ENCODE measurements at places on chromosomes 2 and 18.

DNA sequence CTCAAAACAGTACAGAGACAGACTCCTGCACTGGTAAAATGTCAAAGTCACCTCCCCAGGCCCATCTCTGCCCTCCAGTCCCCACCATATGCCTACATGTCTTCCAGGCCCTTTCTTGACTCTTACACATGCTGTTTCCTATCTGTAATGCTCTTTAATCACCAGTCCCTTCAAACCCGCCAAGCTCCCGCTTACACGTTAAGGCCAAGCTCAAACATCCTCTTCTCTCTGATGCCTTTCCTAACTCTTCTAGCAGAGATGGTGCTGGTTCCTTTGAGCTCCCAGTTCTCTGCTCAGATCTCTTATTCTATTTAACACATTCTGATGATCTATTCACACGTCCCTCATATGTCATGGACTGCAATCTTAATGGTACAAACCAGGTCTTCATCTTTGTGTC is 5.0 kb downstream of the EVA1A start:
- no peak for DNase-seq

DNA sequence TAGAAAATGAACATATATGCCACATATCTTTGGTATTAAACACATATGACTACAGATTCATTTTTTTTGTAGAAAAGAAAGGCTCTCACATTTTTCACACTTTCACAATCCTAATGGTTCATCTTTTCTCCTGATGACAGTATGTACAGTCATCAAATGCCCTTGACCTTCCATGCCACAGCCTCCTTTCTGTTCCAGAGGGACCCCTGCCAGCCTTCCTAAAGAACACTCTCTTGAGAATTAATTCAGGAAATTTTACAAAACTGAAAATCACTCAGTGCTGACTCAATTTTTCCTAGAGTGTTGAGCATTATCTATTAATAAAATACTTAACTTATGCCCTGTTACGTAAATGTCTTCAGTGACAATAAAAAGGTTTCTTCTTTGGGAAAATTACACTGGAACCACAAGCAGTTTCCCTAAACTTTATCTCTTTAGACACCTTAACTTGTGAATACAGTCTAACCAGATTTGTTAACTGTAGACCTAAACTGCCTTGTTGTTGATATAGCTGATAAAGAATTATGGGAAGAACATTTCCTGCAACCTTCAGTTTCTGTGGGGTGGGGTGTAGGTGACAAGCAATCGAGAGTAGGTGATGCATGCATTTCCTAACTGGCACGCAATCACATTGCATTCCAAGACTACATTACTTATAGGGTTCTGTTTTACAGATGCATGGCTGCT is 15.3 kb upstream of the ACOXL start:
- DNase-seq: no peak

- DNase-seq: no peak
Observed at GRCh38 chr2:141791521-141791920, 339.3 kb downstream of the LRP1B start.

DNA sequence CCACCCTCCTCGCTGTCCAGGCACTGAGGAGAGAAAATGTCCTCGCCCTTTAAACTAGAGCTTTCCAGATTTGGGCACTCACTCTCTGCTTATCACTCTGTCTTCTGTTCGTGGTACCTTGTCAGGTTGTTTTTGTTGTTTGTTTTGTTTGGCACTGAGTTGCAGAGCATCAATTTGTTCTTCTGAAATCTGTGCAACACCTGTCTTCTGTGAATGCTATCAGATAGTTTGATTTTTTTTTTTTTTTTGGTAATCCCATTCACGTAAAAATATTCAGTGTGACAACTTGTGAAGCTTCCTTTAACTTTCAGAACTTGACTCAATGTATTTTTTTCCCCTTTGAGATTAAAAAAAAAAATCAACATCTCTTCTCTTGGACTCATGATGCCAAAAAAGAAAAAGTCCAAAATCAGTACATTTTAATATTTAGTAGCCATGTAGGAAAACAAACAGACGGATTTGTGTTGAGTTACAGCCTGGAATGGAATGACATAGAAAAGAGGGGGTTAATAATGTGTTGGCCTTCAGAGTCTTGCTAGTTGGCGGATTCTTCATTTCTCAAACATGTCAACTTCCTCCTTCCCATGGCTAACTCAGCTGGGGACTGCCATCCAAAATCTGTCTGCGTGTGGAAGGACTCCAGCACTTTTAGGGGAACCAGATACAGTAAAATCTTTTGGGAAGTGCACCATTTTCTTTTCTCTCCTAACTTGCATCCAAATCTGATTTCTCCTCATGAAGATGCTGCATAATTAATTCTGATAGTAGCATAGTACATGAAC is 1.6 kb downstream of the TMEM178A start:
- DNase-seq: no peak

DNA sequence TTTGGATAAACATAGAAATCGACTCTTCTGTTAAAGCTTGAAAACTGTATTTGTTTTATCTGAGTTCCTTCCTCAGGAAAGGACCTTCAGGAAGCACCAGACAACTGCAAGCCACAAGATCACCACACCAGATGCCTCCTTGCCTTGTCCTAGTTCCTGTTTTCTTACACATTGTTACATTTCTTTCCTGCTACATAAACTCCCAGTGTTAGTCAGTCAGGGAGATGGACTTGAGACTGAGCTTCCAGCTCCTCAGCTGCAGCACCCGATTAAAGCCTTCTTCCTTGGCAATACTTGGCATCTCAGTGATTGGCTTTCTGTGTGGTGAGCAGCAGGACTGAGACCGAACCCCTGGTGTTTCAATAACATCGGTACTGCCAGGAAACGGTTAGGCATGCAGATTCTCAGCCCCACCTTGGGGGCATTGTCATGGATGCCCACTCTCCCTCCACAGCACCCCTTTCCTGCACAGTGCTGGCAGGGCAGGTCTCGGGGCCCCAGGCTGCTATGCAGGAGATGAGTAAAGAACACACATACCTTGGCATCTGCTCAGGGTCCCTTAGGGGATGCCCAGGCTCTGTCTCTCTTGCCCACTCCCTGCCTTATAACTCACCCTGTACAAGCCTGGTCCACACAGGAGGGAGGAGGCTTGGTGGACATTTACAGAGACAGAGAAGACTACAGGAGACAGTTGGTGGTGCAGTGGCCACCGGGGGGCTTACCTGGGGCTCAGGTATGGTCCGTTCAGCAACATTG is 32.6 kb downstream of the ANKMY1 start:
- no peak for DNase-seq

- no peak for DNase-seq
Observed at GRCh38 chr2:213429516-213429915, 145.3 kb downstream of the SPAG16 start.

DNA sequence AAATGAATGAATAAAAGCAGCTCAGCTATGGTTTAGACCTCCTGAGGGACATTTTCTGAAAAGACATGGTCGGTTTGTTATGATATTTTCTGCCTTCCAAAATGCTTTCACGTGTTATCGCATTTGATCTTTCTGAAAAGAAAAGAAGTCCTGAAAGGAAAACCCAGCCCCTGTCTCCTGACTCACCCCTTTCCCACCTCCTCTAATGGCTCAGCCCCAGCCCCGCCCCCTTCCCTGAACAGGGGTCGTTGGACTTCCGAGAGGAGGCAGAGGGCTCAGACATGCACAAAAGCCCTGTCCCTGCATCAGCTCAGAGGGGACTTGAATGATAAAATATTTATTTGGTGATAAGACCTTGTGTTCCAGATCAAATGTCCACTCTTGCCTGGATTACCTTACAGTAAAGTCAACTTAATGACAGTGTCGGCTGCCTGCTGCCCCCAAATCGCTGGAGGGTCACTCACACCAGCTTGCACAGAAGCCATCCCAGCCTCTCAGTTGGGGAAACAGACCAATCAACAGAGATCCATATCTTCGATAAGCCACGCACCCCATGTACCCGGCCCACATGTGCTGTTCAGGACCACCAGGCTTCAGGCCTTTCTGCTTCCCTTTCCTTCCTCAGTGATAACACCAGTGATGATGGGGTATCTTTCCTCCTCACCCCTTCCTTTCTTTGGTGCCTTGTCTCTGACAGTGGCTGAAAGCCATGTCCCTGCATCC is 69.6 kb downstream of the CLHC1 start:
- no peak for DNase-seq

DNA sequence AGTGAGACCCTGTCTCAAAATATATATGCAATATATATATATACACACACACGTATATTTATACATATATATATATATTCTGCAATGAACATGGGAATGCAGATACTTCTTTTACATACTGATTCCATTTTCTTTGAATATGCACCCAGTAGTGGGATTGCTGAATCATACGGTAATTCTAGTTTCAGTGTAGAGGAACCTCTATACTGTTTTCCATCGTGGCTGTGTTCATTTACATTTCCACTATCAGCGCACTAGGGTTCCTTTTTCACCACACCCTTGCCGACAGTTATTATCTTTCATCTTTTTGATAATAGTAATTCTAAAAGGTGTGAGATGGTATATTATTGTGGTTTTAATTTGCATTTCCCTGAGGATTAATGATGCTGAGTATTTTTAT is 52.3 kb upstream of the SLC39A10 start:
- no peak for DNase-seq

GRCh38 chr18:67218556-67218955 is 298.0 kb downstream of the DSEL start:
- DNase-seq: no peak

DNA sequence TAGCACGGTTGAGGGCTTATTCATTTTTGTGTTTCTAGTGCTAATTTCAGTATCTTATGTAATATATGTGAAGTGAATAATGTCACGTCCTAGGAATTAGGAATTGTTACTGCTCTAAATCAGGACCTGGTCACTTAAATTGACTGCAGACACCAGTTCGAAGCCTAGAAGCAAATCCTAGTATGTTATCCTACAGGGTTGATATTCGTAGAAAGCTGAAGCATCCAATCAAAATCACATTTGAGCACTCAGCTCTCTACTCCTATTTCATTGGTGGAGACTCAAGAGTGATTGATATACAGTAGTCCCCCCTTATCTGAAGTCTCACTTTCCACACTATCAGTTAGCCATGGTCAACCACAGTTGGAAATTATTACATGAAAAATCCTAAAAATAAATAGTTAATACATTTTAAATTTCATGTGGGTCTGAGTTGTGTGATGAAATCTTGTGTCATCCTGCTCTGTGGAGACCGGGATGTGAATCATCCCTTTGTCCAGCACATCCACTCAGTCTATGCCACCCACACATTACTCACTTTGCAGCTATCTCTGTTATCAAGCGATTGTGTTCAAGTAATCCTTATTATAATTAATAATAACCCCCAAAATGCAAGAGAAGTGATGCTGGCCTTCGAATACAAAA is 35.2 kb upstream of the SCN9A start:
- no peak for DNase-seq

DNA sequence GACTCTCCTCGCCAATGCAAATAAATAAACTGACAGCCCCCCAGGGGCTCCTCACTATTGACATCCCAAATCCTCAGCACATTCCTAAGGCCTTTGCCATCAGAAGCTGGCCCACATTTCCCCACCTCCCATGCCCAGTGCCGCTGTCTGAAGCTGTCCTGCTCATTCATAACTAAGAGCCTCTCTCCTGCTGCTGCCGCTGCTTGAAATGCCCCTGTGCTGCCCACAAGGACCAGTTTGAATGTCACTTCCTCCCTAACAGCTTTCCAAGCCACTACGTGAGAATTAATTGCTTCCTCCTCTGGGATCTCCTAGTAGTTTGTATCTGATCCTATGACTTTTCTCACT is 151.6 kb upstream of the CAPN13 start:
- DNase-seq: no peak

- DNase-seq: no peak
Observed at GRCh38 chr18:22339913-22340312, 77.8 kb downstream of the CTAGE1 start.

GRCh38 chr18:52829876-52830405 is 489.9 kb downstream of the DCC start:
- DNase-seq: no peak

GRCh38 chr2:5077479-5078089 is 614.6 kb upstream of the SOX11 start:
- no peak for DNase-seq

GRCh38 chr2:231930593-231931281 is 4.5 kb upstream of the NPPC start:
- DNase-seq: peak; percentile 37

DNA sequence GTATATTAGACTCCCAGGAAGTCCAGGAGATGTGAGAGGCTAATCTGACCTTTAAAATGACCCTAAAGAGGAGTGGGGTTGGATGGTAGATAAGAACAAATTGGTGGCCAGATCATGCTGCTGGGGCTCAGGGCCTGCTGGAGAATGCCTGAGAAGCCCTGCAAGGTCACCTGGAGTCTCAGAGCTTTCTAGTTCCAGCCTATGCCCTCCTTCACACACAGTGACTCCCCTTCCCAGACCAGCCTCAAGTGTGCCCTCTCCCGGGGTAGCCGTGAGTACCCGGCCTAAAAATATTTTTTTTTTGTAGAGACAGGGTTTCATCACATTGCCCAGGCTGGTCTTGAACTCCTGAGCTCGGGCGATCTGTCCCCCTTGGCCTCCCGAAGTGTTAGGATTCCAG is 44.2 kb upstream of the FZD5 start:
- DNase-seq: no peak

DNA sequence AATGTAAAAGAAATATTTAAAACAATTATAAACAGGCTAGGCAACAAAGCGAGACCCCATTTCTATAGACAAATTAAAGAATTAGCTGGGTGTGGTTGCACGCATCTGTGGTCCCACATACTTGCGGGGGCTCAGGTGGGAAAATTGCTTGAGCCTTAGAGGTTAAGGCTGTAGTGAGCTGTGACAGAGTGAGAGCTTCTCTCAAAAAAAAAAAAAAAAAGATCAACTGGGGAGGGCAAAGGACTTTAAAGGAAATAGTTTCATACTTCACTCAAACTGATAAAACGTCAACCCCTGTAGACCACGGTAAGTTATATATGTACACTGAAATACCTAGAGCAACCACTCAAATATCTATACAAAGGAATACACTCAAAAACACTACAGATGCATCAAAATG is 37.5 kb downstream of the MGAT4A start:
- DNase-seq: no peak

- DNase-seq: no peak
Observed at GRCh38 chr2:179837408-179837807, 24.0 kb downstream of the ZNF385B start.

DNA sequence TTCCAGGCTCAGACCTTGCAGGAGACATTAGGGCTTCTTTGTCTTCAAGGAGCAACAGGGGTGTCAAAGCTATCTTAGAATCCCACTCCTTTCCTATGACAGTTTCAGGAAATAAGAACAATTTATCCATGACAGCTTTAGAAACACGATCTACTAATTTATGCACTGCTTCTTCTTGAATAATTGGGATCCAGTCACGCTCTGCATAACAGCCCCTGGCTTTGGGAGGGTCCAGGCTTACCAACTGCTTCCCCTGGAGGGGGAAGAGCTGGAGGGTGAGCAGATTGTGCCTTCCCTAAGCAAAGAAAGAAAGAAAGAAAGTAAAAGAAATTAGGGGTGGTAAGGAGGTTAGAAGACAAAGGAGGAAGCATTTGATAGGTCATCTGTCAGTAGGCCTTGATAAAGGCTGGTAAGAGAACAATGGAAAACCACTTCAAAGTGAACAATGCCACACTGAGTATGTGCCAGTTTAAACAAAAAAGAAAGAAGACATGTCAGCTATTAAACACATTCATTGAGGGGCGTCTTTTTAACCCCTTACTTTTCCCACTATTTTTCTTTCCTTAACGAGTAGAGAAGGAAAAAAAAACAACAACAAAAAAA is 327.6 kb downstream of the DCC start:
- no peak for DNase-seq

All from skin of body (tissue), 3 donors.